Amniotic stem cell (primary cell): ENCODE measurements at places on chromosomes 3 and 15.

DNA sequence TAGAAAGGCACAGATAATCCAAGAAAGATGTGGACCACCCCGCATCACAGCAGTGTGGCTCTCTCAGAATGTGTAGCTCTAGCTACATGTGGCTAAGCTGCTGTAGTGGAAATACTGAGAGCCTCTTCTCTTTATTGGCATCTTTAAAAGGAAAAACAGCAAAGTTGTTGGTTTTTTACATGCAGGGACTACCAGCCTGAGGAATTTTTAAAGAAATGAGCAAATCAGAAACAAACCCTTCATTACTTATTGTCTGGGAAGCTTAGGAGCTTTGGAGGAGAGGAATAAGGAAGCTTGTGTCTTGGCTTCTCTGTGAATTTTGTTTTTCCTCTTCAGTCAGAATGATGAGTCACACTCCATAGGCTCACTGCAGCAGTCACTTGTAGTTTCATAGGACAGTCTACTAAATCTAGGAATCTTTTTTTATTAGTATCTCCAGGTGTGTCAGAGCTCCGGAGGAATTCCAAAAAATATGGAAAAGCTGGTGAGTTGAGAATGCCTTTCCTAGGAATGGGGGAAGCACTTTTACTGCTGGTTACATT is 27.5 kb downstream of the POLG start:
- DNase-seq: peak; percentile 13

DNA sequence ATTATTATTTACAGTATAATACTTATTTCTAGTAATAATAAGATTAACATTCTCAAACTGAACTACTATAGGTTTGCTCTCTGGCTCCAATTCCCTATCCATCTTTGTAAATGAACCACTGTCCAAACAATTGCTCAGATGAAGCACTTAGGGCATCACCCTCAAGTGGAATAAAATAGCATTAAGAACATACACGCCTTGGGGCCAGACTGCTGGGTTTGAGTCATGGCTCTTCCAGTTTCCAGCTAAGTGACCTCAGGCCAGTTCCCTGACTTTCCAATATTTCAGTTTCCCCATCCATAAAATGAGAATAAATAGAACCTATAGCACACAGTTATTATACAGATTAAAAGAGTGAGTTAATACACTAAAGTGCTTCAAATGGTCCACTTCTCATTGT is 507.2 kb downstream of the MAGI1 start:
- no peak for DNase-seq

GRCh38 chr3:124517306-124517705 is 212.9 kb upstream of the UMPS start:
- DNase-seq: no peak

DNA sequence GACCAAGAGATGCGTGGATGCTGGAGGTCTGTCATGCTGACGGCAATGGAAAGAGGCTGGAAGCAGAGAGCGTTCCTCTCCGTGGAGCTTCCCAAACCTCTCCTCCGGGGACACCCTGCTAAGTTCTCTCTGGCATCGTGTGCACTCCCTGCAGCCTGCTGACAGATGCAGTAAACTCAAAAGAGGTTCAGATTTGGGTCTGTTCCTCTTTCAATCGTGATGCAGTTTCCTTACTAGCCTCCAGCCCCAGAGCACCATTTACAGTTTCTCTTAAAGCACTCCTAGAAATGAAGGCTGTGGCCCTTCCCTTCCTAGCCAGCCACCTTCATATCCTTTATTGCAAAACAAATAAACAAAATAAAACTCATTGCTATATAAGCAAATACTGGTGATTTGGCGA is 47.3 kb upstream of the LRRC58 start:
- no peak for DNase-seq

- DNase-seq: no peak
Measured at GRCh38 chr15:84081391-84082168, 154.0 kb upstream of the GOLGA6L4 start.

- no peak for DNase-seq
Measured at GRCh38 chr3:190617185-190617584, 103.3 kb downstream of the IL1RAP start.

DNA sequence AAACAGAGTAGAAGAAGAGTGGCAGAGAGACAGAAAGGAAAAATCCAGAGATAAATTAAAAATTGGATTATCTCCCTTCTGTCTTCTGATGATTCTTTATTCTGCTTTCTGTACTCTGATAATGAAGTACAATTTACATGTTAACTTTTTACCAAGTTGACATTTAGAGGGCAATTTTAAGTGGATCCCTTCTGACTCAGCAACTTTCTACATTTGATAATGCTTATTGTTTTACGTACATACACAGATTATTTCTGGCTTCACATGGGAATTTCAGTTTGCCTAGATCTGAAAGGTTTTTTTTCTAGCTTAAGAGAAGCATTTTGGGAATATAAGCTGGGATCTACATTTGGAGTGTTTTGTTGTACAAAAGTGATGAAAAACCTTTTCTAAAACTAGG is 491.3 kb downstream of the OTOL1 start:
- DNase-seq: no peak
